ENCODE measurements at places on chromosomes 16 and 17.

DNA sequence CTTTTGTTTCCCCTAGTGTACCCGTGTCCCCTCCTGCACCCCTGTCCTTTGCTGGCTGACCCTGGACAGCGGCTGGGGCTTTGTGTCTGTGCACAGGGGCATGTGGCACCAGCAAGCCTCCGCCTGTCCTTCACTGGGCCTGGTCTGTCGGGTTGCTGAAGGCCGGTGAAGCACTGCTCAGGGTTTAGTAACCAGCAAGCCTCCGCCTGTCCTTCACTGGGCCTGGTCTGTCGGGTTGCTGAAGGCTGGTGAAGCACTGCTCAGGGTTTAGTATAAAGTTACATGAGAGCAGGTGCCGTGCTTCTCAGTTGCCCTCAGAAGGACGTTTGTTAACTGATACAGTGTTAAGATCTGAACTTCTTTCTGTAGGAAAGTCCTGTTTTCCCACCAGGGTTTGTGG is 33.8 kb downstream of the DEF8 start:
- no peak for DNase-seq

- no peak for DNase-seq
Measured at GRCh38 chr17:52145476-52145875, 13.0 kb downstream of the CA10 start.

- no peak for DNase-seq
Measured at GRCh38 chr17:81096741-81097133, 61.8 kb downstream of the BAIAP2 start.

- DNase-seq, result no peak
Measured at GRCh38 chr17:76500074-76500746, 1.0 kb downstream of the RHBDF2 start.

GRCh38 chr17:57926723-57927047 is 28.5 kb downstream of the CUEDC1 start:
- no peak for DNase-seq

DNA sequence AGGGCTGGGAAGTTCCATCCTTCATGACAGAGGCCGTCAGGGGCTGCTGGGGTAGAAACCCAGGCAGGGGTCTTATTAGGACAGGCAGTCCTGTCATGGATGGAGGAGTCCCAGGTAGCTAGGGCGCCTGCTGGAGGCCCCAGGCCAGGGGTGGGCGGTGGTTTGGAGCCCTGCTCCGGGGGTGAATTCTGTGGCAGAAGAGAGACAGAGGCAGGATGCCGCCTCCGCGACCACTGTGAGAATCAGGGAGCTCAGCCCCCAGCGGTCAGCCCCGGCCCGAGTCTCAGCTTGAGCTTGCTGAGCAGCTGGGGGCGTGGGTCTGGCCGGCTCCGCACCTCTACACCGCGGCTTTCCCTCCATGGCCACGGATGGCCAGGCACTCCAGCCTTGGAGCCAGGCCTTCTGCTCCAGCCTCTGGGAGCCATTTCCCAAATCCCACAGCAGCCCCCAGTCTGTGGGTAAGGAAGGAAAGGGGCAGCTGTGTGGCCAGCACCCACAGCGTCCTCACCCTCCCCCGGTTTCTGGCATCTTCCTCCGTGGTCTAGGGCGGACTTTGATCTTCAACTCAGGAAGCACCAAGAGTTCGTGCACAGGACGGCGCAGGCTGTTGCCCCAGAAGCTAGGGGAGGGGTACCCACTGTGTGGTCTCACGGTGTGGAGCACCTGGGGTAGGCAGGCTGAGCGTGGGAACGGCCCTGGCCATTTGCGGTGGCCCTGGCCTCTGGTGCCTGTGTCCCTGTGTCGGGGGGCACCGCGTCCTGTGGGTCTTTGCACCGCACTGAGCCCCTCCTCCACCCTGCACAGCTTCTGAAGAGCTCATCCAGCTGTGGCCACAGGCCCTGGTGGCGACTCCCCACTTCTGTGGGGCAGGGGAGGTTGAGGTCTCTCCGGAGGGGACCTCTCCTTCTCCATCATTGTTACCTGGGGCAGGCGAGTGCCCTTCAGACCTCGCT is 14.1 kb downstream of the CD7 start:
- no peak for DNase-seq

DNA sequence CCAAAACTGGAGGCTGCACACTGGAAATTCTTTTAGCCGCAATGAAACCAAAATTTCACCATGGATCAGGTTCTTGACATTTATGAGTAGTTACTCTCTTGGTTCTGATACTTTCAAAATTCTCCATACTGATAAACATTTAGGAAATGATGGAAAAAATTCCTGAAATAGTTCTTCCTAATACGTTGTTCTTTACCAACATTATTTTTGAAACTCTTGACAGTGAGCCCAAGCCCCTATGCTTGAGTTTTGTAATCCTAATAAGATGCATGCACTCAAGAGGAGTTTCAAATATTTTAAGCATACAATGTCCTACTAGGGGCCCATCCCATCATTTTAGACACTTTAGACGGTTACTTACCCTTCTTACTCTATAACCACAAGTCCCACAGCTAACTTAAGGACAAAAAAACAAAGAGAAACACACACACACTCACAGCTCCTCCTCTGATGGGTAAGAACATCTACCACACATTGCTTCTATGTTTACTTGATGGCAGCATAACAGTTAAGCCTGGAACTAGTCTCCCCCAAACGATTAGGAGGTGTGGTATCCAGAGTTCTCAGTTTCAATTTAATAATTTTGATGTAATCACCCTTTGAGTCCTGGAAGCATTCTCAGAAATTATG is 3.7 kb downstream of the VEZF1 start:
- DNase-seq, result no peak

DNA sequence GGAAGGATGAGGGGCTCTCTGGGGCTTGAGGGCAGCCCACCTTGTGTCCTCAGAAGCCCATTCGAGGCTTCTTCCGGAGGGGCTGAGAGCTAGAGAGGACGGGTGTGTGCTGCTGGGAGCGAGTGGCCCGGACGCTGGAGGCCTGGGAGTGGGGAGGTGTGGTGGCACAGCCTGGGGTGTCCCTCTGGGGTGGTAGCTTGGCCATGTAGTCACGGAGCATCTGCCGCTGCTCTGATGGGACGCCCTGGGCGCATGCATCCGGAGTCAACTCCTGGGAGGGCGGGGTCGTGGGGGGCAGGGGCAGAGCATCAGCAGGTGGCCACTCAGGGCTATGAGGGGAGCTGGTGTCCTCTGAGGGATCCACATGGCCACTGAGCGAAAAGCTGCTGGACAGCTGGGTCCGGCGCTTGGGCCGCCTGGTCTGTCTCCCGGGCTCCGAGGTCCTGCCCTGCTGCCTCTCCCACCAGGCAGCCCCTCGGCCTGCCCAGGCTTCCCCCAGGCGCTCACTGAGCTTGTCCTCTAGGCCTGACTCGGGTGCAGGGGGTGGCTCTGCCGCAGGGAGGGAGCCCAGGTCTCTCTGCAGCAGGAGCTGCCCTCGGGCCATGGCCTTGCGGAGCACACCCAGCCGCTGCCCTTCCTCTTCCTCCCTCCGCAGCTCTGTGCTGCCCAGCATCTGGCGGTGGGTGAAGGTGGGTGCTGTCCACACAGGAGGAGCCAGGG is 7.8 kb downstream of the TAF1C start:
- no peak for DNase-seq

DNA sequence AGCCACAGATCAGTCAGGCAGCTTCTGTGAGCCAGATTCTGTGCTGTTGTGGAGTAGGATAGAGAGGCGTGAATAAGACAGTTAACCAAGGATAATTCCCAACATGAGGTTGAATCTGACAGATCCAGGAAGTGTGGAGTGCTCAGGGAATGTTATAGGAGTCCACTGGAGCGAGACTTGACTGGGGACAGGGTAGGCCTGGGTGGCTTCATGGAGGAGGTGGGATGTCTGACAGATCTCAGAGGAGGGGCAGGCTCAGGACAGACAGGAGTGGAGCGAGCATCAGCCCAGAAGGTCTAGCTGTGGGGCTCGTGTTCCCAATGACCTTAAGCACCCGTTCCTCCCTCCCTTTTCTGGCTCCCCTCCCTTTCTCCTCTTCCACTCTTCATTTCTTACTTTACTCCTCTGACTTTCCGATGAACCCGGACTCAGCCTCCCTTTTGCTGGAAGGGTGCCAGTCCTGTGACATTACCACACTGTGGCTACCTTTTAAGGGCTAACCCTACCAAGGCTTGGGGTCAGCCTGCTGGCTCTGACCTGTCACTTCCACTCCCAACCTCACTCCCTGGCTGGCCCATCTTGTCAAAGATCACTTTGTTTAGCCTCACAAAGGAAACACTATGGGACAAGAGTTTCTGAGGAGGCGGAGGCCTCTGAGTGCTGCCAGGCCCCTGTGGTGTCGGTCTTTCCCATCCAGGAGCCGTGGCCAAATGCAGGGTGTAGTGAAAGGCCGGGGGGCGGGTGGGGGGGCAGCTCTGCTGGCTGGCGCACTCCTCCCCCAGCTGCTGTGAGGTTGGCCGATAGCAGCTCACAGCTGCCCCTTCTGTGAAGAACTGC is 28.5 kb upstream of the EFCAB13 start:
- DNase-seq, result no peak

GRCh38 chr16:67187175-67187890 is 2.6 kb downstream of the EXOC3L1 start:
- DNase-seq, result no peak

DNA sequence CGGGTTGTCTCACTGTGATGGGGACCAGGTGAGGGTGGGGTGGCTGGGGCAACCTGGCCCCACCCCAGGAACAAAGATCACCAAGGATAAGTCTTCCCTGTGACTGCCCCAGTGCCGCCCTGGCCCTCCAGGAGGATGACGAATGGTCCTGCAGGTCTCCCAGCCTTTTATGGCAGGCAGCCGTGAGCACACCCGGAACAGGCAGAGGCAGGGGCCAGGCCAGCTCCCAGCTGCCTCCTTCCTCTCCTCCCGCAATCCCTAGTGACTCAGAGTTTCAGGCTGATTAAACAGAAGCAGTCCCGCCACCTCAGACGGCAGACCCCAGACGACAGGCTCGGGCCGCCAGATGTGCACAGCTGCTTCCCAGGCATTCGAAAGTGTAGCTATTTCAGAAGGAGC is 13.3 kb downstream of the JUP start:
- DNase-seq, result no peak

GRCh38 chr16:54843424-54843750 is 87.3 kb upstream of the IRX5 start:
- no peak for DNase-seq

- DNase-seq, result no peak
Measured at GRCh38 chr16:55257966-55258613, 65.9 kb upstream of the IRX6 start.

DNA sequence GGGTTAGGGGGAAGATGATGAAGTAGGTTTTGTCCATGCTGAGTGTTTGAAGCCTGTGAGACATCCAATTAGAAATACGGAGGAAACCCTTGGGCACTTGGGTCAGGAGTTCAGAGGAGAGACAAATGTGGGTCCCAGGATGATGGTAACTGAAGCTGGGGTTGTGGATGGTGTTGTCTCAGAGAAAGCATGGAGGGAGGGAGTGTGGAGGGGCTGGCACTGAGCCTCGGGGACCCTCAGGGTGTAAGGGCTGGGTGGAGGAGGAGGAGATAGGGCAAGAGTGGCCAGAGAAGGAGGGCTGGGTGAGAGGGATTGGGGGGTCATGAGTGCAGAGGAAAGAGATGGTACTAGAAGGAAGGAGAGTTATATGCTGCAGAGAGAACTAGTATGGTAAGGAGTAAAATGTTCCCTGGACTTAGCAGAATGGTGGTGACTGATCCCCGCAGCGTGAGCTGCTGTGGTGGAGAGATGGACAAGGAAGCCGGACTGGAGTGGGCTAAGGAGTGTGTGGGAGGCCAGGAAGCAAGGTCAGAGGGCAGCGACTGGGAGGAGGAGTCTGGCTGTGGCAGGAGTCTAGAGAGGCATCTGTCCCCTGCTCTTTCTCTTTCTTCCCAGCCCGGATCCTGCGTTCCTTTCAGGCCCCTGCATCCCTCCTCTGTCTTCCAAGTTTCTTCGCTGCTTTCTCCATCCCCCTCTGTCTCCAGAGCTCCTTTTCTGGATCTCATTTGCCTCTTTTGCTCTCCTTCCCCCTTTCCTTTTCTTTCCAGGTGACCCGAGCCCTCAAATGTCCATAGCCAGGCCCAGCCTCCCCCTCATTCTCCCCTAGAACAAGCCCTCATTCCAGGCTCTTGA is 3.9 kb upstream of the COL1A1 start:
- DNase-seq, result no peak

GRCh38 chr17:69144331-69145255 is 2.9 kb upstream of the ABCA6 start:
- DNase-seq, result no peak

DNA sequence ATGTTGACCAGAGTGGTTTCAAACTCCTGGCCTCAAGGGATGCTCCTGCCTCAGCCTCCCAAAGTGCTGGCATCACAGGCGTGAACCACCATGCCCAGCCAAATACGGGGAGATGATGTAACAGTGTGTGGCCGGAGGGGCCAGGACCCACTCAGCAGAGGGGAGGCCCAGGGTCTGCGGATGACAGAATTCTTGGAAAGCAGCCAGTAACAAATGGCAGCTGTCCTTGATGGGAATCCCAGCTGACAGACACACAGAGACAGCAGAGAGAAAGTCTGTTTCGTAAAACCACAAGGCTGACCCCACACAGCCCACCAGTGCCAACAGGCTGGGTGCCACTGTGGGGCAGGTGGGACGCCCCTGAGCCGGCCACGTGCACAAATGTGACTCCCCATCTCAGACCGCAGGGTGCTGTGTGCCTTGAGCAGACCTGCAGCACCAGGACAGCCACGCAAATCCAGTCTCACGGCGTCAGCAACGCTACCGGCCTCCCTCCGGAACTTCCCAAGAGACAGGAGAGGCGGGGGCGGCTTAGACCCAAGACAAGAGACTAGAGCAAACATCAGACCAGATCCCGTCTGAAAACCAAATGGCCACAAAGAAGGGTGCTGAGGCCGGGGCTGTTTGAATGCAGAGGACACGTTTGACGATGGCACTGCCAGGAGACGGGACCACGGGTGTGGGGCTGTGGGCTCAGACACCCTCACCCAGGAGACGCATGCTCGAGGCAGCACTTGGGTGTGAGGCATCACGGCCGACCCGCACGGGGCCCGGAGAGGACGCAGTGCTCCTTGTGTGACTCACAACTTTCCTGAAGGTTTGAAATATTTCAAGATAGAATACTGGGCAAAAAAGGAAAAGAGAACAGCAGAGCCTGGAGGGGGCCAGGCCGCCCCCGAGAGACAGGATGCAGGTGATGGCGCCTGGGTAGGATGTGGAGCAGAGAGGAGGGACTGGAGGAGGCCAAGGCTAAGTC is 24.6 kb downstream of the CTU2 start:
- no peak for DNase-seq

DNA sequence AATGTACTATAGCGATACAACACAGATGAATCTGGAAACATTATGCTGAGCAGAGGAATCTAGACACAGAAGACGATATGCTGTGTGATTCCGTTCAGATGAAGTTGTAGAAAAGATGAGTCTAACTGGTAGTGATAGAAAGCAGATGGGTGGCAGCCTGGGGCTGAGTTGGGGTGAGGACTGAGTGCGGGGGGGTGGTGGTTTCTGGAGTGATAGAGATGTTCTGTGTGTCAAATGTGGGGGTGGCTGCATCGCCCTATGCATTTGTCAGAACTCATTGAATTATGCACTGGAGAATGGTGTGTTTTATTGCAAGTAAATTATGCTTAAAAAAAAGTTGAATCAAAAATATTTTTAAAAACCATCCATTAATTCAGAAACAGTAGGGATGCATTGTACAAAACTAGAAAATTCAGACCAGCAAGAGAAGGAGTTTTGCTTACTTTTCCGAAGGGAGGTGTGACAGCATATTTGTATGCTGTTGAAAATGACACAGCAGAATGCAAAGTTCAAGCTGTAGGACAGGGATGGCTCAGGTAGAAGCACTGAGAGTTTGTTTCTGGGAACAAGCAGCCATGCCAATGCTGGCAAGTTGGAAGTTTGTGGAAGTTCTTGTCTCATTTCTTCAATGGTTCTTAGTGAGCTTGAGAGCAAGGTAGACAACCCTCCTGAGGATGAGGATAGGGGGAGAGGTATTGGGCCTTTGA is 13.0 kb upstream of the DRG2 start:
- DNase-seq, result no peak
